ENCODE measurements at places on chromosomes 3 and 15.

DNA sequence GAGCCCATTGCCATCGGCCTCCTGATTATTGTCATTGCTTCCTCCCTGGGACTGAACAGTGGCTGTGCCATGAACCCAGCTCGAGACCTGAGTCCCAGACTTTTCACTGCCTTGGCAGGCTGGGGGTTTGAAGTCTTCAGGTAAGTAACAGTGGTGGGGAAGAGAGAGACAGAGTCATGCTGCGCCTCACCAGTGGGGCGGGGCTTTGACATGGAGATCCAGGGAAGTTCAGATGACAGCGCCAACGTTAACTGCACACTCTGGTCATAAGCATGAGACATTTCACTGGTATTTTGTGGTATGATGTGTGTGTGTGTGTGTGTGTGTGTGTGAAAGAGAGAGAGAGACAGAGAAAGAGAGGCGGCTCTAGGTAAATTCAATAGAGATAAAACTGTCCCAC, 41.0 kb downstream of the AQP9 start:
- DNase-seq = no peak

- DNase-seq = no peak
These were observed 86.6 kb downstream of the FNDC3B start for GRCh38 chr3:172125963-172126457.

DNA sequence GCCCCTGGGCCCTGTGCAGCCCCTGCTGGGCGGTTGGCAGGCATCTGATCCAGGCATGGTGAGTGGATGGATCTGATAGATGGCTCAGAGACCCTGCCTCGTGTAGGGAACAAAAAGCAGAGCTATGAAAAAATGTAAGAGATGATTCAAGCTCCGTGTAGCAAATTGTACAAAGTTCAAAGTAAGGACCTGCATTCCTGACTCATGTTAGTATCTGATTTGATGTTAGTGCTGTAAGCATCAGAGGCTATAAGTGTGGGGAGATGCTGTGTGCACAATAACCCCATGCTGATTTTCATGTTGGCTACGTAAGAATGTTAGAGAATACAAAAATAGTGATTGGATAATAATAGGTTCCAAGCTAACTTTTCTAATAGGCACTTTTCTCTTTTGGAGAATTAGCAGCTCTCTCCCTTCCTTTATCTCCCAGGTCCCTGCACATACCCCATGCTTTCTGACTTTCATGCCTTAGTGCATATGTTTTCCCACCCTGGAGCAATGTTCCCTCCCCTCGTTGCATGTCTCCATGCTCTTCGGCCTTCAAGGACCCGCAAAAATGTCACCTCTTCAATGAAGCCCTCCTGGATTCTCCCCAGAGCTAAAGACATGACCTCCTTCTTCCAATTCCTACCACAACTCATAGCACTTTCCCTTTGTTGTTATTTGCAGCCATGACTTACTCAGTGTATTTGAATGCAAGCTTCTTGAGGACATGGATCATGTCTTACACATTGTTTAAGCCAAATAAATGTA, 1.6 kb downstream of the CCR9 start:
- no peak for DNase-seq

GRCh38 chr3:9229879-9230278, 19.6 kb downstream of the SRGAP3 start:
- DNase-seq = no peak

GRCh38 chr3:64244011-64244942, 19.0 kb upstream of the PRICKLE2 start:
- DNase-seq = no peak

- no peak for DNase-seq
These were observed 643.8 kb downstream of the SQOR start for GRCh38 chr15:46278486-46279090.

GRCh38 chr3:196189566-196190347, 21.4 kb downstream of the ZDHHC19 start:
- no peak for DNase-seq

DNA sequence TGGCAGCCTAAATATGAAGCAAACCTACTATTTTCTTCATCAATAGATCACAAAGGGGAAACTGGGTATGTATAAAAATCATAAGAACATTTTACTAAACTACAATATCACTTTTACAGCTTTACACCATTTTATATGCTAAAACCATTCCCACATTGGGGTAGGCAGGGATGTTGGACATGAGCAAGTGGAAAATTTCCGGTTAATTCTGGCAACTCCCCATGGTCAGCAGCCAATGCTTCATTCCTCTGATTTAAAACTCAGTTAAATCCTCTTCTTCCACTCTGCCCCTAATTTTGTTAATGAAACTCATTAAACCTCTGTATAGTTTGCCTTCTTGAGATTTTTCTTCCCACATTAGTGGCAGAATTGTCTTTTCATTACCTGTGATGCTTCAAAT, 552.5 kb upstream of the NECTIN3 start:
- no peak for DNase-seq

DNA sequence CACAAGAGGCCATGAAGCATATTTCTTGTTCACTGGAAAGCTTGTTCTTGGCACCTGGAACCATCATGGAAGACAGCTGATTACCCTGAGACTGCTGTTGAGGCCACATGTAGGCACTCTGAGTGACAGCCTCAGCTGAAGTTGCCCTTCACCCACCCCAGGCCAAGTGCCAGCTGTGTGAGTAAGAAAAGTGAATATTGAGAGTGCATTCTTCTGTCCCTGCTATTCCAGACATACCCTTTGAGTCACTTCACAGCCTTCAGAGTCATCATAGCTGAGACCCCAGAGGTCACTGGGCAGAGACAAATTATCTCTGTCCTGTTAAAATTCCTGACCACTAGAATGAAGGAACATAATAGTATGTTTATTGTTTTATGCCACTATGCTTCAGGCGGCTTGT, 79.6 kb downstream of the NFKBIZ start:
- DNase-seq = no peak

DNA sequence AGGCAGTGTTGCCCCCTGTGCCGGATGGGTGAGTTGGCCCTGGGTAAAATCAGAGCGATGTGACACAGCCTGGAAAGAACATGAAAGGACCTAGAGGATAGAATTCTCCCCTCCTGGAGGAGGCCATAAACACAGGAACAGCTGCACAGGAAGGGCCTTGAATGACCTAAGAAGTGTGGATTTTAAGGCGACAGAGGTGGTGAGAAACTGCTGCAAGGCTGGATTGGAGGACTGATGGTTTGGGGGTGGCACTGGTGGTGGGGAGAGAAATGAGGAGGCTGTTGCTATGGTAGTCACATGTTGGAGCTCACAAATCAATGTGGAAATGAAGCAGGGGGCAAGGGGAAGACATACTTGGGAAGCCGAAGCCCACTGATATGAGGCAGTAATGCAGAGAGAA, 13.8 kb downstream of the XIRP1 start:
- DNase-seq = no peak

GRCh38 chr15:86034904-86035303, 44.8 kb upstream of the AGBL1 start:
- DNase-seq = no peak

GRCh38 chr3:179969525-179969924, 67.2 kb downstream of the PEX5L start:
- DNase-seq = no peak

DNA sequence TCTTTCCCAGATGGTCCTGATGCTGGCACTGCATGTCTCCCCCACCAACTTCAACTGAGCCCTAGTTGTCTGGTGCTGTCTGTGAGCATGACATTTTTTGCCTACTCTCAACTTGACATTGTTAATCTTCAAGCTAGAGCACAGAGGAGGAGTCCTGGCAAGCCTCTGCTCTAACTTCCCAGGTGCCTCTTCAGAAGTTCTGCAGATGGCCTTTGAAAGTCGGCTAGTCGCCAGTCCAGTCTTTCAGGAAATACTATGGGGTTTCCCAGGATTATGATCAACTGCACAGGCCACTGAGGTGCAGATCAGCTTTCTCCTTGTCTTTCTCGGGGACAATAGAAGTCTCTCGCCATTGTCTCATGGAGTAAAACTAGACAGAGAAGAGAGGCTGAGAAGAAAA, 86.7 kb downstream of the ST8SIA2 start:
- no peak for DNase-seq

DNA sequence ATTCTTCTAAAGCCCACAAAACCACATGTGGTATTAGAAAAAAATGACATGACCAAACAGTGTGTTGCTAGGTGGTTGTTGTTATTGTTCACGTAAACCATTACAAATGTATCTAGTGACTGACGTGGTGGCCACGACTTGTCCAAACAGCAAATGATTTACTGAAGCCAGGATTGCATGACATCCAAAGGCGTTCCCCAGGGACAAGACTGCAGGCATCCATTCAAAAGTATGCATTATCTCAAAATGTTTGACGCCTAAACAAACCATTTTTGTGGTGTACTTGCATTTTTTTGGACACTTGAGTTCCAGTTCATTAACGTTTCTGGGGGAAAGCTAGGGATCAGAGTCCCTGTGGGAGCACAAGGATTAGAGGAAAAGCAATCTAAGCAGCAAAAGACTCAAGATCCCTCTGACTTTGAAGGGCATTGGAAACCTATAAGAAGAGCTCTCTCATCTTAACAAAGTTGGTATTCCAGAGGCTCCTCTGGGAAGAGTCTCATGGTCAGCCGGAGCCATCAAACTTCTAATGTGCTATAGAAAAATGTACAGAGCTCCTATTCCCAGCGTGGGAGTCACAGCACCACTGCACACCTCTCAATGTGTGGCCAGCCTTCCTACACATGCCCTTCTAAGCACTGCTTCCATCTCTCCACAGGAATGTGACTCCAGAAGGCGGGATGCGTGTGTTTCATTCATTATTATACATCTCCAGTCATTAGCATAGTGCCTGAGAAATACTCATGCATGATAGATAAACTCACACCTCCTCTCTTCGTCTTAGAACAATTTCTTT, 62.9 kb downstream of the FBN1 start:
- no peak for DNase-seq

DNA sequence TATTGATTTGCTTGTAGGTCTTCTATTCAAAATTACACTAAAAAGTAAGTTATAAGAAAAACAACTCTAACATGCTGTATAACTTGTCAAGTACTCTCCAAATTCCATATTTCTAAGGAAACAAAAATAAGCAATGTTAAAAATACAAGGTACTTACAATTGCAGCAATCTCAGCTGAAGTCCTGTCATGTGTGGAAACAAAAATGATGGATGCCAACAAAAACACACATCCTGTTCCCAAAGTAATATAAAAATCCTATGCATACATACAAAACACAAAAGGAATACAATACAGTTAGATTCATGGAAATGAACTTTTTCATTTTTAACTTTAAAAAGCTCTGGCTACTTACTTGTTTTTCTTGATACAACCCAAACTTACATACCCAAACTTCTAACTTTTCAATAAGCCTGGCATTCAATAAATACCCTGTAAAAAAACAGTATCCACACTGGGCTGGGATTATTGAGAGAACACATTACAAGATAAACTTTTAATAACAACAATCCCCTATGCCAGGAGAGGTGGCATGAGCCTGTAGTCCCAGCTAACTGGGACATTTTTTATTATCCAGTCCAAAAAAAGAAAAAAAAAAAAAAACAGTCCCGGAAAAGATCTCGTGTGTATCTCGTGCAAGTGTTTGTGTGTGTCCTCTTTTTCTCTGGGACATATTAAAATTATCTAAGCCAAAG, 14.7 kb downstream of the CMTM6 start:
- no peak for DNase-seq

DNA sequence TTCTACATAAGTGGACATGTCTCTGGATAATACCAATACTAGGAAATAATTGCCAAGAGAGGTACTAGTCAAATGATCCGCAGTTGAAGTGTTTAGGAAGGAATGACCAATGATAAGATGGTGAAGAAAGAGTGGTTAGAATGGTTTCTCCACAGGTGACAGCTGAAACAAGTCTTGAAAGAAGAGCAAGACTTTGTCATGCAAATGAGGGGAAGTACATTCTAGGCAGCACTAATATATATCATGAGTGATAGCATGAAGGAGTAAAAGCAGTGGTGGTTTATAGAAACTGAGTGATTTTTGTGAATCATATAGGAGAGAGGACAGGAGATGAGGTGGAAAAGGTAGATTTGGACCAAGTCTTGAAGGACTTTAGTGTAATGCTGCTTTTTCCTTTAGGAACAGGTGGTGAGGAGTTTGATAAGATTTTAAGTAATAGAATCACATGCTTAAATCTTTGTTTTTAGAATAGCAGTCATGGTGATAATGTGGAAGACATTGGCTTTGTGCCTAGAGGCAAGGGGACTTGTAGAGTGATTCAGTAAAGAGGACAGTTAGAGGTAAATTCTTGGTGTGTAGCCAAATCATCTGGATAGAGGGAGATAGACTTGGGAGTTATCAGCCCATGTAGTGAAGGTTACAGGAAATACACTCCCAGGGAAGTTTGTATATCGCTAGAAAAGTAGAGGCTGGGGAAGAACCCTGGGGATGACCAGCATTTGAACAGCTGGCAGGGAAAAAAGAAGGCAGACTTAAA, 31.9 kb downstream of the SLMAP start:
- no peak for DNase-seq

DNA sequence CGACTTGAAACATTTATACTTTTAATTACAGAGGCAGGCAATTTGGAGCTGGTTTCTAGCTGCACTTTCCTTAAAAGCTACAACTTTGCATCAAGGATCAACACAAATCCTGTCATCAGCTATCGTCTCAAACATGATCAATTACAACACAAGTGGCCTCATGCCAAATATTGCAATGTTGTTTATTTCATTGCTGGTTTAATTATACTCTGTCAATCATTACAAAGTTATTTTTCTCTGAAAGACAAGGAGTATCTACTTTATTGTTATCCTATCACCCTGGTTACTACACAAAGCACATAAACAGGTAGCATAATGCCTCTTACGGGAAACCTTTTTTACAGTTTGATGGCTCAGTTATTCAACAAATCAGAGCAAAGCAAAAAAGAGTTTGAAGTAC, 58.0 kb upstream of the FOXB1 start:
- no peak for DNase-seq

GRCh38 chr3:184808021-184808420, 3.9 kb upstream of the VPS8 start:
- DNase-seq = no peak

GRCh38 chr3:16828815-16829214, 55.9 kb upstream of the PLCL2 start:
- peak; percentile 54 for DNase-seq

- DNase-seq = no peak
These were observed 470.2 kb upstream of the PROK2 start for GRCh38 chr3:72255191-72255590.
